Right renal pelvis (tissue), 4 donors: ENCODE measurements at places on chromosomes 13 and 19.
A peak's percentile ranks its signal among the peaks of the same experiment; 100 is the strongest.

- DNase-seq = no peak
These were observed 3.3 kb downstream of the AP1M1 start for GRCh38 chr19:16201011-16201391.

- DNase-seq = no peak
These were observed 85.7 kb upstream of the WASF3 start for GRCh38 chr13:26471807-26472206.

GRCh38 chr13:112573710-112574109 is 14.2 kb downstream of the TUBGCP3 start:
- no peak for DNase-seq

GRCh38 chr13:78227709-78228108 is 309.1 kb upstream of the EDNRB start:
- no peak for DNase-seq

DNA sequence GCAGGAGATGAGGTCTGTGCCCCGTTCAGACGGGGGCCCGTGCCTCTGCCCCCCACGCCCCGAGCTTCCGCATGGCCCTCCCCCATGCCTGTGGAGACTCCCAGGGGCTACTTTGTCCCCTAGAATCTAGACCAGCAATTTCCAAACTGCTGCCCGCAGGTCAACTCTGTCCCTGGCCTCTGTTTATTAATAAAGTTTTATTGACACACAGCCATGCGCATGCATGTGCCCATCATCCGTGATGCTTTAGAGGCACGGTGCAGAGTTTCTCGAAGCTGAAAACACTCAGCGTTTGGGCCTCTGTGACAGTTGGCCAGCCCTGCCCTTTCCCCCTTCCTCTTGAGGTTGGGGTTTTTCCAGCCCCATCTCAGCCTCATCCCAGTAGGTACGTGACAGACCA is 140.0 kb downstream of the KDM4B start:
- no peak for DNase-seq

DNA sequence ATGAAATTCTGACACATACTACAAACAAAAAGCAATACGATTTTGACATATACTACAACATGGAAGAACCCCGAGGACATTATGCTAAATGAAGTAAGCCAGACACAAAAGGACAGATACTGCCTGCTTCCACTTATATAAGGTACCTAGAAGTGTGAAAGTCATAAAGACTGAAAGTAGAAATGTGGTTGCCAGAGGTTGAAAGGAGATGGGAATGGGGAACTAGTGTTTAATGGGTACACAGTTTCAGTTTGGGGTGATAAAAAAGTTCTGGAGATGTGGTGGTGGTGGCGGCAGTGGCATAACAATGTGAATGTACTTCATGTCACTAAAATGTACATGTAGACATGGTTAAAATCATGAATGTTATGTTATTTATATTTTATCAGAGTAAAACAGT is 12.1 kb upstream of the NDFIP2 start:
- no peak for DNase-seq

DNA sequence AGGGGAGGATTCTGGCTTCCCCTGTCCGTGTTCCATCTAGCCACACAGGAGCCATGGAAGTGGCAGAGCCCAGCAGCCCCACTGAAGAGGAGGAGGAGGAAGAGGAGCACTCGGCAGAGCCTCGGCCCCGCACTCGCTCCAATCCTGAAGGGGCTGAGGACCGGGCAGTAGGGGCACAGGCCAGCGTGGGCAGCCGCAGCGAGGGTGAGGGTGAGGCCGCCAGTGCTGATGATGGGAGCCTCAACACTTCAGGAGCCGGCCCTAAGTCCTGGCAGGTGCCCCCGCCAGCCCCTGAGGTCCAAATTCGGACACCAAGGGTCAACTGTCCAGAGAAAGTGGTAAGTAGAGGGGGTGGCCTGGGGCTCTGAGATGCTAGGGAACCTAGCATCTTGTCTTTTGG is 1.5 kb downstream of the BABAM1 start:
- no peak for DNase-seq

DNA sequence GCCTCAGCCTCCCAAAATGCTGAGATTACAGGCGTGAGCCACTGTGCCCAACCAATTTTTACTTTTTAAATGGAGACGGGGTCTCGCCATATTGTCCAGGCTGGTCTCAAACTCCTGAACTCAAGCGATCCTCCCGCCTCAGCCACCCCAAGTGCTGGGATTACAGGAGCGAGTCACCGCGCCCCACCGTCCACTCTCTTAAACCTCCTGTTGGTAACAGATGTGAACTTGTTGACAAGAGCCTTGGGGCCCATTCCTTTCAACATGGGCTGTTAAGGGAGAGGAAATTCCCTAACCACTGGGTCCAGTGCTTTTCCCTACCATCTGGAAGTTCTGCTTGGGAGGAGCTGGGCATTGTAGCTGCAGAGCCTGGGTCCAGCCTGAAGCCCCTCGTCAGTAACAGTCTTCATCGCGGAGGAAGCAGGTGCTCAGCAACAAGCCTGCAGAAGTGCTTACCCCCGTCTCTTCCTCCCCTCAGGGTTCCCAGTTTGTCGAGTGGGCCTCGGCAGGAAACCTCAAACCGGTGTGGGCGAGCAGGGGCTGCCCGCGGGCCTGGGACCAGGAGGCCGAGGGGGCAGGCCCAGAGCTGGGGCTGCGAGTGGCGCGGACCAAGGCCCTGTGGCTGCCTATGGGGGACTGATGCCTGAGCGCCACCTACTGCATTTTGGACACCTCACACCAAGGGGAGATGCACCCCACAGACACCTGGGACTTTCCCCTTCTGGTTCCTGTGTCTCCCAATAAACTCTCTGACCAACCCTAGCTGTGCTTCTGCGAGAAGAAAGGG is 4.0 kb upstream of the FLT3LG start:
- no peak for DNase-seq

- no peak for DNase-seq
These were observed 1346.8 kb downstream of the UQCRFS1 start for GRCh38 chr19:27865927-27866777.

DNA sequence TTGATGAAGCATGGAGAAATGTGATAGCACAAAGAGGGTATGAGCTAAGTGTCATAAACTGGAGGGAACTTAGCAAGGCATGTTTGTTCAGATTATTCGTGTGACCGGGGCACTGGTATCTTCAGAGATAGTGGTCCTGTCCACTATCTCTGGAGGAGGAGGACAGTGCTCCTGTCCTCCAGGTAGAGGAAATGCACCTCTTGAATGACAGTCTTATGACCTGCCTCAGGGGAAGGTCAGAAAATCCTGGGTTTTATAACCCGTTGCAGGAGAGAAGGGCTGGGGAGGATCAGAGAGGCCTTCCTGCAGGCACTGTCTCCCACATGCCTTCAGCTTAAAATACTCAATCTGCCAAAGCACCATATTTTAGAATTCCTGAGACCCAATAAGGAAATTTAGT is 213.5 kb upstream of the UBL3 start:
- no peak for DNase-seq

GRCh38 chr19:41297628-41298347 is 12.2 kb upstream of the CCDC97 start:
- no peak for DNase-seq

DNA sequence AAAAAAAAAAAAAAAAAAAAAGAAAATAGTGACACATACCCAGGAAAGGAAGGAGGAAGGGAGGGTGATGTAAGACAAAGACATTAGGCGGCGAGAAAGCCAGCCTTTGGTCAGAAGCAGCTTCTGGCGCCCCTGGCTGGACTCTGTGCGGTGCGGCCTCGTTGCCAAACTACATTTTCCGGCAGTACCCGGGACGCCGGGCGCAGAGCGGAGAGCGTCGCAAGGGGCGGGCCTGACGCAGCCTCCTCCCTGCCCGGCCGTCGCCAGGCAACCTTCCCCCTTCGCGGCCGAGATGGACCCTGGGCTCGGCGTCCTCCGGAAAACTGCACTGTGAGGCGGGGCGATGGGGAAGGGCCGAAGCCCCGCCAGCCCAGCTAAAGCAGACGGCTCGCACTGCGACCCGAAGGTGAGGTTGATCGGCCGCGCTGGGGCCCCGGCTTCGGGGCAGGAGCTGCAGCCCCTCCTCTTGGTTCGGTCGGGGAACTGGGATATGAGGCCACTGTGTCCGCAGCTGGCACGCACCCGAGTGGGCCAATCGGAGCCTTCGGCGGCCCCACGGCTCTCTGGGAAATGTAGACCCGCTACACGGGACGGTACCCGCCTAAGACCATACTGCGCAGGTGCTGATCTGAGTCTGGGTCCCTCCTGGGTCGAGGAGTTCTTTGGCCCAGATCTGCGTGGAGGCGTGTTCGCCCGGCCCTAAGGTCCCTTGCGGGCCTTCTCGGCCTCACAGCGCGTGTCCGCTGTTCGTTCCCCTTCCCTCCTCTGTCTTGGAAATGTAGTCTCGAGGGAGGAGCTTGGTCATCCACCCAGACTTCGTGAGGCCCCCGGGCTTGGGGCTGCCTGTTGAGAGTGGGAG is 2.3 kb upstream of the MZF1 start:
- DNase-seq = peak; percentile 87

GRCh38 chr13:74200081-74200480 is 65.9 kb upstream of the KLF12 start:
- DNase-seq = no peak

- DNase-seq = no peak
These were observed 971 bp downstream of the FOSB start for GRCh38 chr19:45468803-45469131.

- DNase-seq = peak; percentile 78
These were observed at the start of gene ZNF415 for GRCh38 chr19:53132141-53132991. TSS of gene ZNF415 (minus strand) at chr19:53132910. CDS start at chr19:53122676, 10,234 bp downstream.

- no peak for DNase-seq
These were observed 4.5 kb downstream of the MAMSTR start for GRCh38 chr19:48714759-48715675.

GRCh38 chr19:11382898-11383705 is 1.0 kb downstream of the EPOR start:
- no peak for DNase-seq

DNA sequence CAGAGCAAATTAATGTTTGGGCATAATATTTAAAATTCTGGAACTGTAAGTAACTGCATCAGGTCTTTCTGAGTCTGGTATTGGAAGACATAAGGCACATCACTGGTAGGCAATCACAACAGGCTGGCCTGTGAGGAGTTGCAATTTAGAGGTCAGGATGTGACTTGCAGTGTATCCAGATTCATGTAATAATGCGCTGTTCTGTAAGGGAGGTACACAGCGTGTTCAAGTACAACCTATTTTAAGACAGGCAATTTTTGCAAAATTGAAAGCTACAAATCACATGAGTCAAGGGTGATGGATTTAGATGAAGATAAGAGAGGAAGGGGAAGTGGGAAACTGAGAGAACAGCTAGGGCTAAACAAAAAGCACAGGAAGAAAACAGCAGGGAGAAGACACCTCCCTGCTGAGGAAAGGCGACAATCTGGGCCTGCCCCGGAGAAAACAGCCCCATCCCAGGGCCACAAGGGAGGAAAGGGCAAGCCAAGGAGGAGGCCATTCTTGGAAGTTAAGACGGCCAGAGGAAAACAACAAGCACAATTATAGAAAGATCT is 138.1 kb downstream of the LACC1 start:
- DNase-seq = no peak

- DNase-seq = no peak
These were observed 102.3 kb downstream of the GPC6 start for GRCh38 chr13:93328943-93329342.

DNA sequence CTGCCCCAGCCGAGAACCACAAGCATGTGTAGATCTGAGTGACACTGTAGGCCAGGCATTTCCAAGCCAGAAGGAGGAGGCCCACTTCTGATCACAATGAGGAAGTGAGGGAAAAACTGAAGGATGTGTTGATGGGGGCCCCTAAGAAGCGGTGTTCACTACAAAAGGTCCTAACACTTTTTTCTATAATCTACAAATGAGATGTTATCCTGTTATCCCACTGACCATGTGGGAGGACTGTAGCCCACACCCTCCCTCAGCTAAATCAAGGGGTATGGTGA is 99.0 kb upstream of the MCF2L start:
- DNase-seq = no peak

DNA sequence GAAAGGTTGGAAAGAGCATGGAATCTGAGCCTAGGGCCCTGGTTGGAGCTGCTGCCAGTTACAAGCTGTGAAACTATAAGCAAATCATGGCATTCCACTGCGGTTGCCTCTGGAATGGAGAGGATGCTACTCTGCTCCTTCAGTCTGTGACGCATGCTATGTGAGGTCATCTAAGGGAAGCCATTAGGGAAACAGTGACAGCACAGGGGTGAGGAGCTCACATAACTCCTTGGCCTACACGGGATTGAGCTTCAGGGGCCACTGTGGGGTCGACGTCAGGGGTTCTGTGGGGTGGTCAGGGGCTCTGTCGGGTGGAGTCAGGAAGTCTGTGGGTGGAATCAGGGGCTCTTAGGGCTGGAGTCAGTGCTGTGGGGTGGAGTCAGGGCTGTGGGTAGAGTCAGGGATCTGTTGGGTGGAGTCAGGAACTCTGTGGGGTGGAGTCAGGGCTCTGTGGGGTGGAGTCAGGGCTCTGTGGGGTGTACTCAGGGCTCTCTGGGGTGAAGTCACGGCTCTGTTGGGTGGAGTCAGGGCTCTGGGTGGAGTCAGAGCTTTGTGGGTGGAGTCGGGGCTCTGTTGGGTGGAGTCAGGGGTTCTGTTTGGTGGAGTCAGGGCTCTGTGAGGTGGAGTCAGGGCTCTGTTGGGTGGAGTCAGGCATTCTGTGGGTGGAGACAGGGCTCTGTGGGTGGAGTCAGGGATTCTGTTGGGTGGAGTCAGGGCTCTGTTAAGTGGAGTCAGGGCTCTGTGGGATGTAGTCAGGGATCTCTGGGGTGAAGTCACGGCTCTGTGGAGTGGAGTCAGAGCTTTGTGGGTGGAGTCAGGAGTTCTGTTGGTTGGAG is 35.8 kb upstream of the MEDAG start:
- no peak for DNase-seq

DNA sequence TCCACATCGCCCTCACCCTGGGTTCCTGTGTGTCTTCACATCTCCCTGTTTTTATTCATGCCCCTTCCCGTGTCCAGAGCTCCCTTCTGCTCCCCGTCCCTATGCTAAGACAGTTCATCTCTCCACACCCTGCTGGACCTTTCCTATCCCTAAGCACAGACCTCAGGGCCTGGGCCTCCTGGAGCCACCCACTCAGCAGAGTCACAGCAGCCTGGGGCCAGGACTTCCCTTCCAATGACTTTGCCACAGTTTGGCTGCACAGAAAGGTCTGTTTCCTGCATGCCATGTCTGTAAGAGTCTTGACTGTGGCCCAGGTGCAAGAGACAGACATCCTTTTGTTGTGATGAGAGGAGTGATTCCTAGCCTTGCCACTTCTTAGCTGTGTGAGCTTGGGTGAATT is 470.7 kb downstream of the TSHZ3 start:
- no peak for DNase-seq

- DNase-seq = no peak
These were observed 54.0 kb downstream of the FLT1 start for GRCh38 chr13:28440774-28441504.

DNA sequence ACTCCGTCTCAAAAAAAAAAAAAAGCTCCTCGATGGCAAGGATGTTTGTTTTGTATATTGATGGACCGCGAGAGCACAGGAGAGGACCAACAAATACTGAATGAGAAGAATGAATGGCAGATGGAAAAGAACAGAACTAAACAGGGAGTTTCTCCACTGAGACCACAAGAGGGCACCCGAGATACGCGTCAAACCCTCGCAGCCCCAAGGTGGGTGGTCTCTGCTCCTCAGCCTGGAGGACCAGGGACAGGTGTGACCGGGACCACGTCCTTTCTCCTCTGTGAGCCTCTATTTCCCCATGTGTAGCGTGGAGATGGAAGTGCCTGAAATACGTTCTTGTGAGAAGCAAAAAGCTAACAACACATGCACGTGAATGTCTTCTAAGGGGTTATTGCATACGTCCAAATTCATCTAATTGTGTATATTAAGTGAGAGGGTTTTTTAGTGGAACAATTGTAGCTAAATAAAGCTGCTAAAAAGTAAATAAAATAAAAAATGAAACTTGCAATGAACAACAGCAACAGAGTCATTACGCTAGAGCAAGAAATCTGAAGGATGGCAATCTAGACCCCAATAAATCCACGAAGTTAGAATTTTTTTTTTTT is 8.3 kb upstream of the CDC42EP5 start:
- no peak for DNase-seq
